Iris pigment epithelial cell (primary cell): ENCODE measurements at places on chromosomes 5 and 9.

DNA sequence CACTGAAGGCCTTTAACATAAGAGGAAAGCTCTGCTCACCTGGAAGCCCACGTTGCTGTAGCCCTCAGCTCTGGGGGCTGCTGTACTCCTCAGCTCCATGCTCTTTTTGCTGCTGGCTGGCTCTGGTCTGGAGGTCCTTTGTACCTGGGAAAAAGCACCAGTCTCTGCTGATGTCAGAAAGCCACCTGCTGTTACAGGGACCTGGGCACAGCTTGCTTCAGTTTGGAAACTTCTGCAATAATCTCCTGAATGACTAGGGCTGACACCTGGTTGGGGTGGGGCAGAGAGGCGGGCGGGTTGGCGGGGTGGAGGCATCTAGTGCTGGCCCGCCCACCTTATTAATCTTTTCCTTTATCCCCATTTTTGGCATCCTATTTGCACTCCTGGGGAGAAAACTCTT lies at the start of gene SLC28A3:
TSS of gene SLC28A3 (minus strand) at position 224 of the 400 bp plus-strand sequence. CDS start at position 99, 125 bp downstream.
- no peak for DNase-seq

DNA sequence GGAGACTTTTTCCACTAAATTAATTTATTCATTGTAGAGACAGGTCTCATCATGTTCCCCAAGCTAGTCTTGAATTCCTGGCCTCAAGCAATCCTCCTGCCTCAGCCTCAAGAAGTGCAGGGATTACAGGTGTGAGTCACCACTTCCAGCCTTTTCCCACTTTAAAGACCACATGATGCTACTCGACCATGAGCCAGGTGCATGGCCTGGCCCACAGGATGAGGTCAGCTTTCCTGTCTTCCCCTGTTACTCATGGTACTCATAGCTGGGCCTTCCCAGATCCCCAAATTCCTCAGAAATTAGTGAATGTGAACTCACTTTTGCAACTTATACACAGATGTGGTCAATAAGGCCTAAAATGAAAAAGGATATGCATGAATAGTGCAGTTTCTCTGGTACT lies 395.9 kb downstream of the SEMA5A start:
- DNase-seq, result peak; percentile 76

GRCh38 chr5:179278119-179278518 lies 67.1 kb downstream of the ADAMTS2 start:
- DNase-seq, result peak; percentile 23

DNA sequence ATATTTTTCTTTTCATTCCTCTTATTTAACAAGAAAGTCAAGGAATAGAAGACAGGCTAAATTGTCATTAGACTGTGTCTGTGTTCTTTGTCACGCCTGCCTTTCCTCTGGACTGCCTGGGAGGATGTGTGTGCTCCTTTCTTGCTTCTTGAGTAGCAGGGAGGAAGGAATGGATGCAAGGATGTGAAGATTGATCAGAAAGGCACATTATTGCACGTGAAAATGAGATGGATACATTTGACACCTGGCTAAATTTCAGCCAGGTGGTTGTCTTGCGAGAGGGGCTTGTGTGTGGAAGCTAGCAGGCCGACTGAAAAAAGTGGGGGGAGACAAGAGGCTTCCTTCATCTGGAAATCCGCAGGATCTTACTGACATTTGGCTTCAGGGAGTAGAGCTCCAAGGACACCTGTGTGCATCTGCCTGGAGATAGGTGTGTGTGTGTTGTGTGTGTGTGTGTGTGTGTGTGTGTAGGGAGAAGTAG lies 200.1 kb downstream of the MEF2C start:
- no peak for DNase-seq

DNA sequence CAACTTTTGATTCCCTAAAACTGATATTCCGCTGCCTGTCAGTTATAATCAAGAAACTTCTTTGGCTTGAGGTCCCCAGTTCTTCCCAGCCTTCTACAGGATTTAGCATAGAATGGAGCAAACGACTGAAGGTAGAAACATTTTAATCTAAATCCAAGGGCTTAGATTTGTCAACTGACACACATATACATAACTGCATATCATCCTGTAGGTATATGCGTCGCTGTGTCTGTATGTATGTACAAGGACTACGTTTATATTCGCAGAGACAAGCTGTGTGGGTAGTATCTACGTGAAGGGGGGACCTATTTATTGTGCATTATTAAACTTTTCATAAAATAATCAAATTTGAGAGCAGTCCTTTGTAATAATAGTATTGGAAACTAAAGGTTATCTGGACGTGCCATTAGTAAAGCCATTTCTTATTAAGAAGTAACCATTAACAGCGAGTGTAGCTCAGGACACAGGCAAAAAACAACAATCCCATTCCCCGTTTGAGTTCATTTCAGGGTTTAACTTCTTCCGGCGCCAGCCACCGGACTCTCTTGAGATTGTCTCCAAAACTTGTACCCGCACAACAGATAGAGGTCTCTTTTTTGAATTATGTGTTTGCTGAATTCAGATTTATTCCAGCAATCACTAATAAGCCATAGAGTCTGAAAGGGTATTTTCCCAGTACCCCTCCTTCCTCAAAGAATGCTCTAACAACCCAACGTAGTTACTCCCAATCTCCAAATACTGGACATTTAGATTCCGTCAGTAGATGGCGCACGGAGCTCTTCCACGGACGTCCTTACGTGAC lies 2.1 kb upstream of the MLLT3 start:
- DNase-seq, result peak; percentile 82

- DNase-seq, result peak; percentile 45
Observed at GRCh38 chr9:116064970-116065369, 88.6 kb upstream of the PAPPA start.

DNA sequence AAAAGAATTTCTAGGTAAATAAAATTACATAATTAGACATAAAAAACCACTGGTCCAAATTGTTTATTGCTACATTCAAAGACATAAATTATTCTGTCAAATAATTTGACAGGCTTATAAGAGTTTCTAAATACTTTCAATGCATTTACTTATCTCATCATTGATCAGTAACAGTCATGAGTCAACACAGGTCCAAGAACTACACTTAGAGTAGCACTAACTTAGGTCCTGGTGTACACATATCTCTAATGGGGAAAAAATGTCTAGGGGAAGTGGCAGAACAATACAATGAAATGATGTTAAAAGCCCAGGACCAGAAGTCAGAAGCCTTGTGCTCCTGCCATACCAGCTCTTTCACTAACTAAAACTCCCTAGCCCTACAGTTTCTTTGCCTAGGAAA lies 96.5 kb upstream of the SLCO6A1 start:
- DNase-seq, result no peak

GRCh38 chr9:28976684-28977083 lies 1403.4 kb upstream of the C9orf72 start:
- no peak for DNase-seq

GRCh38 chr9:93132946-93133680 lies 938 bp downstream of the NINJ1 start:
- peak; percentile 56 for DNase-seq

GRCh38 chr5:68465133-68465532 lies 249.6 kb downstream of the PIK3R1 start:
- no peak for DNase-seq

DNA sequence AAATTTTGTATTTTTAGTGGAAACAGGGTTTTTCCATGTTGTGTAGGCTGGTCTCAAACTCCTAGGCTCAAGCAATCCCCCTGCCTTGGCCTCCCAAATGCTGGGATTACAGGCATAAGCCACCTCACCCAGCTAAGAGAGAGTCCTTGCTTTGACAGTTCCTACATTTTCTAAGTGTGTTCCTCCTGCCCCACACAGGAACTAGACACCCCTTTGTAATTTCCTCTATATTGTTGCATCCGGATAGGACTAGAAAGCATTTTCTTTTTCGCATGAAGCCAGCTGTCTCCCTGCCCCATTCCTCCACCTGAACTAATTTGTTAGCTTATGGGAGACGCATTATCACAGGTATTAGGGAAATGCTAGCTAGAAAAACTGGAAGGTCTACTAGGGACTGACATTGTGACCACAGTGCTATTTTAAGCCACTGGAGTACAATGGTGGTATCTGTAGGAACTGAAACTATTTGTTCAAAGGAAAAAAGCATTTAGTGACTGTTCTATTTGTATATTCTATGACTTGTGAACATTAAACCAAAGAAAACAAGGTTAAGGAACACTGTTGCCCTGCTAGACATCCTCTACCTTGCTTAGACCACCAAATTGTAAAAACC lies 214.1 kb downstream of the SMARCA2 start:
- DNase-seq, result no peak

- peak; percentile 42 for DNase-seq
Observed at GRCh38 chr9:99666571-99666970, 155.1 kb upstream of the NR4A3 start.

- DNase-seq, result no peak
Observed at GRCh38 chr5:74550927-74551326, 89.6 kb downstream of the ENC1 start.

DNA sequence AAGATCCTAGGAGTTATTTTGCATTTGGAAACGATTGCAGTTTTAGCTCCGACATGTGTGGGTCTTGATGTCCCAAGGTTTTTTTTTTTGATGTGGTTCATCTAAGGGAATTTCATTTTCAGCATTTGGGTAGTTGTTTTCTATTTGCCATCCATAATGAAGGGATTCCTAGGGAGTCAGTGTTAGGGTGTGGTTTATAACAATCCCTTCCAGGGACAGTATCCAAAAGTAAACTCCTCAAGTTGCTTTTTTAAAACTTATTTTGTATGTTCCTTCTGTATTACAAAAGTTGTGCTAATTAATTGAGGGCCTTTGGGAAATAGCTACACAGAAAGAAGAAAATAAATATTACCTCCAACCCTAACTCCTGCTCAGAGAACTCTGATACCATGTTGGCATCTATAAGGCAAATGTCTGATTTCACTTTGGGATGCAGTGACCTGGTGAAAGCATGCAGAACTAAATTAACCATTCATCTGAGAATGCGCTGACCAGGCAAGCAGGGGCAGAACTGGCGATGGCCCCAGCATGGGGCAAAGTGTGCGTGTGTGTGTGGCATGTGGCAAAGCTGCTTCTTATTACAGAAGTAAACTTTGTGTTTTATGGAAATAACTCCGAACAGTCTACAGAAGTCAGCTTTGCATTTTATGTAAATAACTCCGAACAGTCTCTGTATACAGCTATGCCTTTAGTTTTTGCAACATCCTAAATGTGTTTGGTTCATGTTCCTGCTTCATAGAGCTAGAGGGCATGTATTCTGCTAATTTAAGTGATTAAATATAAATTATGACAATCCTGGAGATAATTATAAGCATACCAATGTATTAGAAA lies 237.2 kb downstream of the TRPM3 start:
- DNase-seq, result no peak

DNA sequence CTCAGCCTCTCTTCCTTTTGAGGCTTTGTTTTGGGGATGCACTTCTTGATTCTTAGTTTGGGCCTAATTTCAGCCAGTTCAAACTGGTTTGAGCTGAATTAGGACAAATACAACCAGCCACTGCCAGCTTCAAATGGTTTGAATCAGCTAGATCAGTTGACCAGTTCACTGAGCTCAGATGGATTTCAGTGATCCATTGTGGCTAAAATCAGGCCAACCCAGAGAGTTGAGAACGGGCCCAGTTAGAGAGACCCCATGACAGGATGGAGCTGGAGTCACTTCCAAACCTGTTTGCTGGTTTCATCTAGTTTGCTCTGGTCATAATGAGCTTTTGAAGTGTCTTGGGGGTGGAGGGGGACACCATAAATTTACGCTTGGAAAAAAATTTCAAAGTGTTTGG lies 48.0 kb upstream of the NEK6 start:
- no peak for DNase-seq

- DNase-seq, result no peak
Observed at GRCh38 chr5:92369587-92369986, 986.5 kb upstream of the ARRDC3 start.

DNA sequence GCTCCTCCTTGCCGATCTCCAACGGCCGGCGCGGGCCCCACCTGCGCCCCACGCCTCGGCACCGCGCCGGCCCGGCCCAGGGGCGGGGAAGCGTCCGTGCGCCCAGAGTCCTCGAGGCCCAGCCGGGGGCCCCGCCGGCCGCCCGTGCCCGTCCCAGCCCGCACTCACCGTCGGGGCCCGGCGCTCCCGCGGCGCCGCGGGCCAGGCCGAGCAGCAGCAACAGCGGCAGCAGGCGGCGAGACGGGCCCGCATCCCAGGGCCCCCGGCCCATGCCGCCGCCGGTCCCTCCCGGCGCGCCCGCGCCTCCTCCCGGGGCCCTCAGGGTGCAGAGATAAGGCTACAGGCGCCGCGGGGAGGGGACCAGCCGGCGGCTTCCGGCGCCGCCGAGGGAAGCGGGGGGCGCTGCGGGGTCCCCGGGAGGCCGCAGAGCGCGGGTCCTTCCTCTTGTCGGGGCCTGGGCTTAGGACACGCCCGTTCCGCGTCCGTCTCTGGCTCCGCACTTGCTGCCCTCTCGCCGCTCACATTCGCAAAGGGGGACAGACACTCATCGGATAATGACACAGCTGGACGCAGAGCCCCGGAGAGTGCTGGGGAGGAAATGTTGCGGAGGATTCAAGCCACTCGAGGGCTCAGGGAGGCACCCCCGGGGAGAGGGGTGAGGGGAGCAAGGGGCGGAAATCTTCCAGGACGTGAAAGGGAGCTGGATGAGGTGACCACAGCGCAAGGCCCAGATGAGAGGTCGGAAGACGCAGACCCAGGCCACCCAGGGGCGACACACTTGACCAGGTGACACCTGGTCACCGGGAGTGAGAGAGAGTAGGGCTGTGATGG lies at the start of gene SUSD1:
TSS of gene SUSD1 (minus strand) at position 333 of the 831 bp plus-strand sequence. CDS start at position 271, 62 bp downstream.
- DNase-seq, result no peak

DNA sequence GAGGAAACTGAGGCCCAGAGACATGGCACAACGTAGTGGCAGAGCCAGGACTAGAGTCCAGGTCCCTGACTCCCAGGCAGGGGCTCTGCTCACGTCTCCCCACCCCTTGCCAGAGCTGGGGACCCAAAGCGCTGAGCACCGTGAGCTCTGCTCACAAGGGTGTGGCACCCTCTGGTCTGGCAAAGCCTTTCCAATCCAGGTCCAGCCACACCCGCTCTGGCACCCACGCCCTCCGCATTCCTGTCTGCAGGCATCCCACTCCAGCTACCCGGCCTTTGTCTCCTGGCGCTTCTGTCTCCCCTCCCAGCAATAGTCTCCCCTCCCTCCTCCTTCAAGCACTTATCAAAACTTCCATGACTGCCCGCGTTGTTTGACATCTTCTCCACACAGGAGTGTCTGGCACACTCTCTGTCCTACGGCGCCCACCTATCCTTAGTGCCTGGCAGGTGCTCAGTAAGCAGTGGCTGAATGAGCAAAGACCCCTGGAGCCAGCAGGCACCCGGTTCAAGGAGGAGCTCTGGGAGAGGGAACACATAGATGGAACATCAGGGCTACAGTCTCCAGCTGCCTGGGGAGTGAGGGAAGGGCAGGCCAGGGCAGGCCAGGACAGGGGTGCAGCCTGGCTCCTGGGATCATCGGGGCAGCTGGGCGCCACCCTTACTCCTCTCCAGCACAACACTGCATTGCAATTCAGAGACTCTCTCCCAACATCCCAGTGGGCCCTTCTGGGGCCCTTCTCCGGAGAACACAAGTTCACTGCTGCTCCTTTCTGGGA lies 12.0 kb downstream of the HIGD2A start:
- no peak for DNase-seq

- peak; percentile 35 for DNase-seq
Observed at GRCh38 chr9:26262421-26263107, 584.3 kb upstream of the TUSC1 start.

DNA sequence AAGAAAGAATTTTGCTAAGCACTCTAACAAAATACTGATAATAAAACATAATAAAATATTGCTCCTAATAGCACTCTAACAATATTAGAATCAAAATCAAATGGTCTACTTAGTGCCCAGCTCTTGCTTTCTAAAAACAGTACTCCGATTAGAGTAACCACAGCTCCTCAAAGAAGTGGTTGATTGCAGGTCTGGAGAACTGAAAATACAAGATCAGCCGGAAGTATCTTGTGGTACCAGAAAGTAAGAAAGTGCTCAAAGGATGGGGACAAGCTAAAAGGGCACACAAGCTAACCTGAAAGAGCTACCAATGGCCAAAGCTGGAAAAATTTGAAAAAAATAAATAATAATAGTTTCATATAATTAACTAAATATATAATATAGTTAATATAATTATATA lies 119.2 kb downstream of the CWC27 start:
- no peak for DNase-seq
